HS-27A (cell line): ENCODE measurements at places on chromosomes 4 and X.

GRCh38 chrX:71214604-71215337 is 8.3 kb upstream of the GJB1 start:
- no peak for DNase-seq

DNA sequence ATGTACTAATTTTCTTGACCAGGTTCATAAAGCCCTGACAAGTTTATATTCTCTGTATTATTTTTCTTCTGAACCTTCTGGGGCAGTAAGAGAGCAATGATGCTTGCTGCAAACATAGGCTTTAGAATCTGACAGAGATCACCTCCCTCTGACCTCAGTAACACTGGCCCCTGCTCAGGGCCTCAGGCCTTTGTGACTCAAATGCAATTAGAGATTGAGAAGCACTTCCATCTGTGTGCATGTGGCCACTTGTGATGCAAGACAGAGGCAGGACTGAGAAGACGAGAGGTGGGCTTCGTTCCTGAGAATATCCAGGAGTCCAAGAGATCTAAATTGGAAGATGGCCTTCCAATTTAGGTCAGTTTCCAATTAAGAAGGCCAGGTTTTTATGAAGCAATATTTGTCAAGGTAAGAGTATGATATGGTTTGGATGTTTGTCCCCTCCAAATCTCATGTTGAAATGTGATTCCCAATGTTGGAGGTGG is 82.8 kb upstream of the VEGFC start:
- no peak for DNase-seq

- no peak for DNase-seq
These were observed 21.6 kb downstream of the TRPC3 start for GRCh38 chr4:121930304-121930703.

GRCh38 chrX:46903458-46904242 is 8.6 kb upstream of the JADE3 start:
- DNase-seq, result peak; percentile 34

DNA sequence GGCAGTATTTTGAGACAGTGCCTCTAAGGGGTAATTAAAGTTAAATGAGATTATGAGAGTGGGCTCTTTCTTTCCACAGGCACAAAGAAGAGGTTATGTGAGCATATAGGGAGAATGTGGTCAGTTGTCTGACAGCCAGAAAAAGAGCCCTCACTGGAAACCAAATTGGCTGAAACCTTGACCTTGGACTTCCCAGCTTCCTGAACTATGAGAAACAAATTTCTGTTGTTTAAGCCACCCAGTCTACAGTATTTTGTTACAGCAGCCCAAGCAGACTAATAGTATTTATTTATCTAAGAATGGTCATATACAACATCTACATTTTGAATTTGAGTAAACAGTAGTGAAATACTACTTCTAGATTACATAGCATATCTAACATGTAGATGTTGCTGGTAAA is 473.8 kb downstream of the IL15 start:
- no peak for DNase-seq

GRCh38 chr4:55303760-55304165 is 42.3 kb upstream of the SRD5A3 start:
- DNase-seq, result peak; percentile 80

DNA sequence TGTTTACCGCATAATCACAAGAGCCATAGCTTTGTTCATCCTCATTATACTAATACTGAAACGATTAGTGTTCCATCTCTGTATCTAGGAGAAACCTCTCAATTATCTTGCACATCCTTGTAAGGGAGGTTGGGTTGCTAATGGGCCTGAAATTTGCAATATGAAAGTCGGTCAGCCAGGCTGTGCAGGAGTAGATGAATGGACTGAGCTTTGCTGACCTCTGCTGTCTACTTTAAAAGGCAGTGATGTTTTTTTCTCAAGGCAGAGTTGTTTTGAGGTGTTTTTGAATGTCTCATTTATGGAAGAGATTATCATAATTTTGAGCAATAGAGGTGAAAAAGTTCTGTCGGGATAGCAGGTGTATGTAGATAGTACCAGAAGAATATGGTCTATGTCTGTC is 47.9 kb upstream of the LINC00632 start:
- no peak for DNase-seq

- DNase-seq, result no peak
These were observed 647.0 kb downstream of the TRAM1L1 start for GRCh38 chr4:116438417-116438816.

- DNase-seq, result no peak
These were observed 34.0 kb downstream of the UTP14A start for GRCh38 chrX:129939986-129940385.

DNA sequence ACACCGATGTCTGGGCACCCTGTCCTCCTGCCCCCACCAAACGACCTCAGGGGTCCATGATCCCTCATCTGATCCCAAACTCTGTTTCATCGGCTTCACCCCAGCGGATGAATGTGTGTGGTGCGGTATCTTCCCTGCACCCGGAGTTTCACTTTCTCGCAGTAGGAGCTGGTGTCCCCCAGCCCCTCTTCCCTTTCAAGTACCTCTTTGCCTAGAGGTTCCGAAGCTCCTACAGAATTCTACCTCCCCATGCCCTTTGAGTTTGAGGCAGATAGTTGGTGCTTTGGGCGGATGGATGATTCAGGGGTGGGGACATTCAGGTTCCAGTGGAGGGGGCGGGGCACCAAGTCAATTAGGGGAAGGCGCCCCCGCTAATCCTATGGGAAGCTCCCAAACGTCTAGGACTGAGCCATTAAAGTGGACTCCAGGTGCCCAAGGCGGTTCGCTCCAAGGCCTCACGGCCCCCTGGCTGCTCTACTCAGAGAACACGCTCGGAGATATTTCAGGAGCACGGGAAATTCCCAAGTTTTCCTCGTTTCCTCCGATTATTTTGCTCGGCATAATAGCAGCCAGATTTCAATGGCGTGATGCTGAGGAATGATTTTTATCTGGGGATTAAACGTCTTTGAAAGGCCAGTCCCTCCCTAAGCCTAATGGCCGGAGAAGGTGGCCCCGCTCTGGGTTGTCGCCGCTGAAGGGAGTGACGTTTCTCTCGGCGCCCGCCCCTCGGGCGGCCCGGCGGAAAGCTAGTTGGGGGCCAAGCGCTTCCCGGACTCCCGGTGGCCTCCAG is 1.3 kb downstream of the MSX1 start:
- DNase-seq, result no peak

- no peak for DNase-seq
These were observed 21.9 kb downstream of the IL15 start for GRCh38 chr4:141658309-141658708.

- no peak for DNase-seq
These were observed 228.8 kb downstream of the NSUN7 start for GRCh38 chr4:40978548-40978947.

DNA sequence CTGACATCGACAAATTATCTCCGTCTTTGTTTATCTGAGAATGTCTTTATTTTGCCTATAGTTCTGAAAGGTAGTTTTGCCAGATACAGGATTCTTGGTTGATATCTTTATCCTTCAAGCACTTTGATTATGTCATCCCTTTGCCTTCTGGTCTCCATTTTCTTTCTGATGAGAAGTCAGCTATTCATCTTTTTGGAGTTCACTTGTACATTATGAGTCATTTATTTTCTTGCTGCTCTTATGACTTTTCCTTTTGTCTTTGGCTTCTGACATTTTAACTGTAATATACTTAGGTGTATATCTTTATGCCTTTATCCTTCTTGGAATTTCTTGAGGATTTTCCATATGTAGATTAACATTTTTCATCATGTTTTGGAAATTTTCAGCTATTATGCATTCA is 51.4 kb downstream of the SHROOM4 start:
- no peak for DNase-seq

DNA sequence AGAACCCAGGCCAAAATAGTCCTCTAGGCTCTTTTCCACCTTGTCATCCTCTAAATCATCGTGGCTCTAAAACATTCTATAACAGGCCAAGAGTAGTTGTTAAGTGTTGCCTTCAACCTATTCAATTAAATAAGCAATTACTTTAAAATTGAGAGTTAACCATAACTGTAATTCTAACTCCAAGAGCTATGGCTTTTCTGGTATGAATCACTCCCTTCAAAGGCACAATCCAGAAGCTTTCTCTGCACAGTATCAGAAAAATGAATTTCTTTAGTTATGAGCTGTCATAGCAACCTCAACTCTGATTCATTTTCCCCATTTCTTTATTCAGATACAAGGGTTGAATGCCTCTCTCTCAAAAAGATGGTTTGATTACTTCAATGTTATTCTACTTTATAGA is 21.7 kb downstream of the INPP4B start:
- DNase-seq, result no peak

GRCh38 chr4:62135565-62136156 is 935.5 kb downstream of the ADGRL3 start:
- DNase-seq, result no peak

- no peak for DNase-seq
These were observed 17.2 kb upstream of the TET2 start for GRCh38 chr4:105129286-105130040.

DNA sequence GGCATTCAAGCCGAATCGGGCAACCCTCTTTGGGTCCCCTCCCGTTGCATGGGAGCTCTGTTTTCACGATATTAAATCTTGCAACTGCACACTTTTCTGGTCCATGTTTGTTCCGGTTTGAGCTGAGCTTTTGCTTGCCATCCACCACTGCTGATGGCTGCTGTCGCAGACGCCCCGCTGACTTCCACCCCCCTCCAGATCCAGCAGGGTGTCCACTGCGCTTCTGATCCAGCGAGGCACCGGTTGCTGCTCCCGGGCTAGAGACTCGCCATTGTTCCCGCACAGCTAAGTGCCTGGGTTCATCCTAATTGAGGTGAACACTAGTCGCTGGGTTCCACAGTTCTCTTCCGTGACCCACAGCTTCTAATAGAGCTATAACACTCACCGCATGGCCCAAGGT is 13.3 kb downstream of the ACOX3 start:
- no peak for DNase-seq

DNA sequence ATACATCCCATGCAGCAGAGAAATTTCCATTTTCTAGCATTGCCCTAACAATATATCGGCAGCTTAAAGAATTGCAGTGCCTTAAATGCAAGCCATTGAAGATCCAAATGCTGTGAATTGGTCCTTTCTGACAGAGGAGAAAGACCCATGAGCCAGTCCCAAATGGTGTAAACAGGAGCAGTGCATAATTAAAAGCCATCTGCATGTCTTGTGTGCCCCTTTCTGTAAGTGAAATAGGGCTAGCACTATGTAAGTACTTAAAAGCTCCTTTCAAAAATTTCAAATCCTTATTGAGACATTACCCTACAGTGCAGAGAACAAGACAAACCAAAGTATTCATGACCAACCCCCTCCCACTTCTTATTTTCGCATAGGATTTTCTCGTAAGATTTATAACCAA is 108.7 kb upstream of the LCORL start:
- no peak for DNase-seq

- DNase-seq, result no peak
These were observed 33.3 kb upstream of the DSPP start for GRCh38 chr4:87574996-87575395.

- DNase-seq, result no peak
These were observed 55.9 kb downstream of the MID1 start for GRCh38 chrX:10564484-10564883.

DNA sequence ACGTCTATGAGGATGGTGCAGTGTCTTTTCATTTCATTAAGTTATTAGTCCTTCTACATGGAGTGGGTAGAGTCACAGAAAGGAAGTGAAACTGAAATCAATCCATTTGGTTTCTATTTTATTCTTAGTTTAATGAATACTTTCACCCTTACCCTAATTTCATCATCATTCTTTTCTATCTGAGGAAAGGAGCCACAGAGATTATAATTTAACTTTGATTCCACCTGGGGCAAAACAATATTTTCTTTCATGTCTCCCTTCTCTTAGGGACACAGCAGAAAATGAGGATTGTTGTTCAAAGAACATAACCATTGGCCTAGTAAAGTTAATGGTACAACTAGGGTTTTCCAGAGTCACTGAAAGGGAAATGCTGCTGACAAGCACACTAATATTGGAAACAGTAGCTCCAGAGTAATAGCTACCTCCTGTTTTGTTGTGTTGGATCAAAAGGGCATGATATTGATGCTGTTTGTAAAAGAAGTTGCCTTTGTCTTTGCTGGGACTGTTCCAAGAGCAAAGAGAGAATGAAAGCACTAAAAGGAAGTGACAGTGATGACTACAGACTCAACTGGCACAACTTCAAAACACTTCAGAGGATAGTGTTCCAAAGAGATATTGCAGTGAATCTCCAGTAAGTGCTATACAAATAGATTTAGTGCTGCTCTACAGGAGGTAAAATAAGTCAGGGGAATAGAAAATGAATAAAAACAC is 247.1 kb upstream of the PITX2 start:
- no peak for DNase-seq

- DNase-seq, result no peak
These were observed 27.3 kb downstream of the CXorf58 start for GRCh38 chrX:23935106-23935505.

DNA sequence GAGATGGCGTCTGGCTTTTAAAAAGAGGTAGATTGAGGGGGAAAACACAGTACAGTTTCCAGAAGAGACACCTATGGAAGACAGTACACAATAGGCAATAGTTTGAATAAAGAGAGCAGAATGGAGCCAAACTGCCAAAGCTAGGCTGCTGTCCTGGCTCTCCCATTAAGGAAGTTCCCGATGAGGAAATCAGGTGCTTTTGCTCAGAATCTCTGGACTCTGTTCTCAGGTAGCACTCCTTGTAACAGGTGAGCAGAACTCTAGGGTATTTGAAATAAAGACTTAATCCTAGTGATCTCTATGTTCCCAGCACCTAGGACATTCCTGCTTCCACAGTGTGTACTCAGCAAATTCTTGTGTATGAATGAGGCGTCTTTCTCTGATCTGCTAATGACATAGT is 1.6 kb downstream of the EGF start:
- DNase-seq, result no peak

- DNase-seq, result no peak
These were observed 435 bp upstream of the MGST2 start for GRCh38 chr4:139665079-139665689.

DNA sequence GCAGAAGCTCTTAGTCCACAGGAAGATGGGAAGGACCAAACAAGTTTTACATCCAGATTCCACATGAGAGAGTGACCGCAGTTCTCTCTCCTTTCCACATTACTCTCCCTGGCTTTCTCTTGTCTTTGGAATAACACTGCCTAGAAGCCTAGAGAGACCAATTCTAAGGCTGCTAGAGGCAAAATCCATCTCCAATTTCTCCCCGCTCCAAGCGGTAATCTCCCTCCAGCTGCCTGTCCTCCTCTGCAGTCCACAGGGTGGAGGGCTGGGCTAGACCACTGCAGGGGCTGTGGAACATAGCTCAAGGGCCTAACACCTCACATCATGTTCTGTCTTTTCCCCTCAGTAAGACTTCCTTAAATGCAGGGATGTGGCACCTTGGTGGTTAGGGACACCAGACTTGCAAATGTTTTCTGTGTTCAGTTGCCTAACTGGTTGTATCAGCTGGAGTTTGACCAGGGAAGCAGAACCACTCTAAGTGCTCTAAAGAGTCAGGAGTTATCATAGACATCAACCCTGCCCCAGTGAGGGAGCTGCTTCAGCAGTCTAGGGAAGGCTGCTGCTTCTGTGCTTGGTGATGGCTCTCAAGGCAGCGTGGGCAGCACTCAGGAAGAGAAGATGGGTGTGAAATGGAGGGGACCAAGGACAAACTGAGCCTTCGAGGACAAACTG is 423.1 kb downstream of the BCOR start:
- DNase-seq, result no peak
